ENCODE measurements at places on chromosomes 4 and X.

GRCh38 chrX:73481521-73481920 is 34.7 kb downstream of the CDX4 start:
- no peak for DNase-seq

GRCh38 chr4:1767770-1768366 is 25.2 kb upstream of the FGFR3 start:
- peak; percentile 47 for DNase-seq

- DNase-seq, result no peak
Measured at GRCh38 chr4:5753766-5754528, 42.9 kb downstream of the EVC start.

- peak; percentile 50 for DNase-seq
Measured at GRCh38 chr4:109559625-109559982, 442 bp upstream of the MCUB start.

DNA sequence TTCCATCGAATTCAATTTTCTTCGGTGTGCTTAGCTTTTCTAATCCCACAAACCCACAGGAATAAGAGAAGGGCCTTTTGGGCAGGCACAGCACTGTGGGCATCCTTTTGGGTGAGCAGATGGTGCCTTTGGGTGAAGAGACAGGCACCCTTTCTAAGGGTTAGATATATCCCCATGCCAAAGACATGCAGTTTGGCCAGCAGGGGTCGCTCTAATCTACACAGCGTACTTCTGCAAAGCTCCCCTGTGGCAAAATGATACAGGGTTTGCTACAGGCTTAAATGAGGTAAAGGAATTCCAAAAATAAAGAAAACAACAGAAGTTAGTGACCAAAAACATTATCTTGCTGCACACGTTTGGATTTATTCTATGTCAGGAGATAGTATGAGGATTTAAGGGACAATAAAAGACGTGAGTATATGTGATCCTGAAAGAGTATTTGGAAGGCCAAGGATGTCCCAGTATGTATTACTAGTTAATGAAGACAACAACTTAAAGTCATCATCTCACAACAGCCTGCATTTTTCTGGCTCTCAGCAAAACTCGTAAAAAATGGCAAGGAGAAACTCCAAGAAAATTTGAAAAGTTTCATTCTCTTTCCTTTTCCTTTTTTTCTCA is 49.5 kb downstream of the PHEX start:
- DNase-seq, result peak; percentile 58

- DNase-seq, result no peak
Measured at GRCh38 chrX:2536974-2537373, 36.2 kb upstream of the DHRSX start.

- no peak for DNase-seq
Measured at GRCh38 chrX:131366407-131366806, 77.3 kb upstream of the IGSF1 start.

- DNase-seq, result no peak
Measured at GRCh38 chrX:10254739-10255138, 98.0 kb downstream of the CLCN4 start.

GRCh38 chrX:110836982-110837381 is 41.4 kb upstream of the CHRDL1 start:
- no peak for DNase-seq

All from activated CD4-positive, alpha-beta T cell treated with anti-CD3 and anti-CD28 coated beads, Interleukin-2, amount 50 U/mL, for 48 hours (primary cell).